ENCODE measurements at places on chromosomes 11 and 22. TPM values are rescaled to one million over a fixed set of nuclear protein-coding genes. Genes with fewer than 3 reads are reported as not detected.

The SCGB1A1 gene
- total RNA-seq = not detected

The NDUFC2 gene
- 103 TPM for total RNA-seq

The MCAT gene
- 12.2 TPM for total RNA-seq

DNA sequence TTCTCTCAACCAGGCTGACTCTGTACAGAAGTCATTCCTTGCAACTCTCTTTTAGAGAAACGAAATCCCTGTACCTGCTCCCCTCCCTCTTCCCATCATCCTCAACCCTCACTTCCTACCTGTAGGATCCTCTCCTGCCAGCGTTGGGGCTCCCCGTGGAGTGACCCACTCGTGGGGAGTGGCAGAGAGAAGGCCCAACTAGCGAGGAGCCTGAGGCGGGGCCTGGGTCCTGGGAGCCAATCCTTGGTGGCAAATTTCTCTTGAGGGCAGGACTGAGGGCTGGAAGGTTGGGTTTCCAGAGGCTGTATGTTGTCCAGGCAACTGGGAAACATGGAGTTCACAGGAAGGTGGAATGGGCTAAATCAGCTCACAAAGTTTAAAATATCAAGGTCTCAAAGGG, 10.4 kb downstream of the NHERF4 start:
- DNase-seq = peak; percentile 52

- no peak for DNase-seq
These were observed 17.2 kb upstream of the SMCO4 start for GRCh38 chr11:93560199-93560932.

GRCh38 chr22:35470903-35471321, 69.7 kb upstream of the RASD2 start:
- no peak for DNase-seq

- peak; percentile 57 for DNase-seq
These were observed 8.4 kb upstream of the IRAG1 start for GRCh38 chr11:10701982-10702381.

GRCh38 chr11:72621008-72621610, 53.1 kb downstream of the PDE2A start:
- DNase-seq = no peak

DNA sequence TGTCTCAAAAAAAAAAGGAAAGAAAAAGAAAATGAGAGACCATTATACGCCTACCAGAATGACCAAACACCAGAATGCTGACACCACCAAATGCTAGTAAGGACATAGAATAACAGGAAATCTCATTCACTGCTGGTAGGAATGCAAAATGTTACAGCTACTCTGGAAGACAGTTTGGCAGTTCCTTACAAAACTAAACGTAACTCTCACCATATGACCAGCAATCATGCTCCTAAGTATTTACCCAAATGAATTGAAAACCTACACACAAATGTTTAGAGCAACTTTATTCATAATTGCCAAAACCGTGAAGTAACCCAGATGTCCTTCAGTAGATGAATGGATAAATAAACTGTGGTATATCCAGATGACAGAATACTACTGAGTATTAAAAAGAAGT, 7.2 kb downstream of the CHKA start:
- peak; percentile 25 for DNase-seq

GRCh38 chr11:12715131-12715530, 40.9 kb downstream of the TEAD1 start:
- DNase-seq = no peak

DNA sequence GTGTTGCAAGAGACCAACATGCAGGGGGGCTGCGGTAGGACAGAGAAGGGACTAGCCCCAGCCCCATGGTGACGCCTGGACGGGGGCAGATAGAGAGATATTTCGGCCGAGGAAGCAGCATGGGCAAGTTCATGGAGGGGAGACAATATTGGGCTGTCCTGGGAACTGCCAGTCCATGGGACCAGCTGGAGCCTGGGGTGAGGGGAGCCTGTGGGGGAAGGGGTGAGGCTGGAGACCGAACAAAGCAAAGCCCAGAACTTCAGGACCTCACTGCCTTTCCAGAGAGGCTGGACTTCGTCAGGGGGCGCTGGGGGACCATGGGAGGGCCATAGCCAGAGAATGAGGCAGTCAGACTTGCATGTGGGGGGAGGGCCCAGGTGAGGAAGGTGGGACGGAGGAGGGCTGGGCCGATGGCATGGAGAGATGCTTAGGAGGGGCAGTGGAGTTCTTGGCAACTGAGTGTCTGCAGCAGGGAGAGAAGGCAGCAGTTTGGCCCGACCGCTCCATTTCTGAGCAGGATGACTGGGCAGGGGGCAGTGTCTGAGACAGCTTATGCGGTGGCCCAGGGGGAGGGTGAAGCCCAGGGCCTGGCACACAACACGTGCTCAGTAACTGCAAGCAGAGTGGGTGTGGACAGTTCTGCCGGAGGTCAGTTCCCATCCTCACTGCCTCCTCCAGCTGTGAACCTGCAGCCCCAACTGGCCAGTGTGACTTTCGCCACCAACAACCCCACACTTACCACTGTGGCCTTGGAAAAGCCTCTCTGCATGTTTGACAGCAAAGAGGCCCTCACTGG, 712 bp downstream of the UPK3A start:
- no peak for DNase-seq

DNA sequence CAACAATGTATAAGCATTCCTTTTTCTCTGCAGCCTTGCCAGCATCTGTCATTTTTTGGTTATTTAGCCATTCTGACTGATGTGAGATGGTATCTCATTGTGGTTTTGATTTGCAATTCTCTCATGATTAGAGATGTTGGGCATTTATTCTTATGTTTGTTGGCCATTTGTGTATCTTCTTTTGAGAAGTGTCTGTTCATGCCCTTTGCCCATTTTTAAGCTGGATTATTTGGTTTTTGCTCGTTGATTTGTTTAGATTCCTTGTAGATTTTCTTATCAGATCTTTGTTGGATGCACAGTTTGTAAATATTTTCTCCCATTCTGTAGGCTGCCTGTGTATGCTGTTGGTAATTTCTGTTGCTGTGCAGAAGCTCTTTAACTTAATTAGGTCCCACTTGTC, 259.6 kb upstream of the SESN3 start:
- DNase-seq = no peak

DNA sequence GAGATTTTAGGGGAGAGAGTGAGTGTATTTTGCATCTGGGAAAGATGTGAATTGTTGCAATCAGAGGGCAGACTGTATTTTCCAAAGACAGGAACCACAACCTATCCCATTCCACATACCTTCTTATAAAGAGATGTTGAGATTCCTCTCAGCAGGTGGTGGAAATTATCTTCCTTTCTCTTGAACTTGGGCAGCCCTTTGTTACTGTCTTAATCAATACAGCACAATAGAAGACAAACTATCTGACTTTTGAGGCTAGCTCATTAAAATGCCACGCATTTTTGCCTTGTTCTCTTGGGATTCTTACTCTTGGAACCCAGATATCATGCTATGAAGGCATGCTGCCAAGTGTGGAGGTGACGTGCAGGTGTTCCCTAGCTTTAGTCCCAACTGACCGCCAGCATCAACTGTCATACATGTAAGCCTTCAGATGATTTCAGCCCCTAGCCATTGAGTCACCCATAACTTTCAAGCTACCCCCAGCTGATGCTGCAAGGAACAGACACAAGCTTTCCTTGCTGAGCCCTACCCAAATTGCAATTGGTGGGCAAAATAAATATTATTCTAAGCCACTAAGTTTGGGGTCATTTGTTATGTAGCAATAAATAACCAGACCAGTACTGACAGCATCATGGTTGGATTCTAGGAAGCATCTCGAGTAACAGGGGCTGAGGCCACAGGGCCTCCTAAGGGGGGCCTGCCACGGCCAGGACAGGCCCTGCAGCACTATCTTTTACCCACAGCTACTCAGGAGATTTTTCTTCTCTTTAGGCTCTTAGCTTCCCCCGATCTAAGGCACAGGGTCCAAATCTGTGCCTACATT, 63.0 kb downstream of the RPL27A start:
- DNase-seq = no peak

- DNase-seq = no peak
These were observed 49.5 kb downstream of the VSIG10L2 start for GRCh38 chr11:125995313-125995712.
